Stimulated activated CD4-positive, alpha-beta T cell treated with anti-CD3 and anti-CD28 coated beads, Interleukin-4, amount 100 ng/mL, for 4 hours (primary cell): ENCODE measurements at places on chromosomes 3 and 15.

GRCh38 chr3:141050576-141051442 lies at the start of gene SPSB4:
SPSB4 (plus strand) TSS chr3:141051347; CDS start chr3:141066105, 14,758 bp downstream.
- DNase-seq, result no peak

- DNase-seq, result no peak
Measured at GRCh38 chr15:58501636-58502188, 69.9 kb downstream of the LIPC start.

DNA sequence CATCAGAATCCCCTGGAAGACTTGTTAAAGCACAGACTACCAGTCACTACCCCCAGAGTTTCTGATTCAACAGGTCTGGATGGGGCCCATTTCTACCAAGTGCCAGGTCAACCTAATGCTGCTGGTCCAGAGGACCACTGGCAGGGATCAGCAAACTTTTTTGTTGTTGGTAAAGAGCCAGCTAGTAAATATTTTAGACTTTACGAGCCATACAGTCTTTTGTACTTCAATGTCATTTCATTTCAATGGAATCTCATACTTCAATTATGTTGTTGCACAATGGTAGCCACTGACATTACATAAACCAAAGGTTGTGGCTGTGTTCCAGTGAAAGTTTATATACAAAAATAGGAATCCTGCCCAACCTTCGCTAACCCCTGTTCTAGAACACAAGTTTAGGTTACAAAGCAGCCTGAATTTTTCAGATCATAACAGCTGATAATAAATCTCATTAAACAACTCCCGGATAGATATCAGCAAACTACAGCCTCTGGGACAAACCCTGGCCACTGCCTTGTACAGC lies 28.7 kb downstream of the ULK4 start:
- no peak for DNase-seq

- no peak for DNase-seq
Measured at GRCh38 chr3:53800041-53800906, 45.9 kb downstream of the CHDH start.

GRCh38 chr15:76189106-76189505 lies 122.2 kb downstream of the ETFA start:
- DNase-seq, result no peak

GRCh38 chr15:80159811-80160569 lies 7.2 kb downstream of the FAH start:
- DNase-seq, result no peak

- no peak for DNase-seq
Measured at GRCh38 chr15:71392861-71393283, 277.6 kb downstream of the THSD4 start.

GRCh38 chr3:73364517-73364916 lies 260.2 kb downstream of the PDZRN3 start:
- no peak for DNase-seq

DNA sequence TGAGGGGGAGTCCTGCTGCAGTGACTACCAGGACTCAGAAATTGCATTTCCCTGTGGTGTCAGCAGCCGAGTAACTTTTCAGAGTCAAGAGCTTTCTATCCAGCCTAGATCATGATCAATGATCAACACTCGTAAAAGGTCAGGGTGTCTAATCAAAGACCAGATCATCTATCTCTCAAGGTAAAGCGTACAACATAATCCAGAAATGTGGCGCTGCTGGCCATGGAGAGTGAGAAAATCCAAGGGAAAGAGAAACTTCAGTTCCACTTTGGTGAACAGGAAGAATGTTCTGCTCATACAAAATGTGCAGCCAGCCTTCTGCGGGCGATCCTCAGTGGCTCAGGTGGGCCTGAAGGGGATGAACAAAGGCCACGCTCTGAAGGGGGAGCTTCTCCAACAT lies 1005.8 kb upstream of the NR2F2 start:
- DNase-seq, result no peak

DNA sequence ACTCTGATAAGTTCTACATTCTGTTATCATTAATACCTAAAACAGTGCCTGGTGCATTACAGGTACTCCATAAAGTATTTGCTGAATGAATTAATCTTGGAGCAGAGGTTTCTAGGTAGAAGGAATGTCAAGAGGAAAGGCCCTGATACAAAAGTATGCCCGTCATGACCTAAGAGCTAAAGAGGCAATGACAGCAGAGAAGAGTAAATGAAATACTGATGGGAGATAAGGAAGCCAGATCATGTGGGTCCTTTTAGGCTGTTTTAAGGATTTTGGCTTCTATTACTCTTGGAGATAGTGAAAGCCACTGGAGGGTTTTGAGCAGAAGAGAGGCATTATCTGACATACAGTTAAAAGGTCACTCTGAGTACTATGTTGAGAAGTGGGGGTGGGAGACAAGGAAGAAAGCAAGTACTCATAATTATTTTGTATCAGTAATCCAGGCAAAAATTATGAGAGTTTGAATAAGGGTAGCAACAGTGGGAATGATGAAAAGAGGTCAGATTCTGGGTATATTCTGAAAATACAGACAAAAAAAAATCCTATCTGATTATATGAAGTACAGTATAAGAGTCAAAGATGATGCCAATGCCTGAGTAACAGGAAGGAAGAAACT lies 48.3 kb downstream of the DENND4A start:
- no peak for DNase-seq

- no peak for DNase-seq
Measured at GRCh38 chr15:98547741-98548138, 100.6 kb upstream of the IGF1R start.

DNA sequence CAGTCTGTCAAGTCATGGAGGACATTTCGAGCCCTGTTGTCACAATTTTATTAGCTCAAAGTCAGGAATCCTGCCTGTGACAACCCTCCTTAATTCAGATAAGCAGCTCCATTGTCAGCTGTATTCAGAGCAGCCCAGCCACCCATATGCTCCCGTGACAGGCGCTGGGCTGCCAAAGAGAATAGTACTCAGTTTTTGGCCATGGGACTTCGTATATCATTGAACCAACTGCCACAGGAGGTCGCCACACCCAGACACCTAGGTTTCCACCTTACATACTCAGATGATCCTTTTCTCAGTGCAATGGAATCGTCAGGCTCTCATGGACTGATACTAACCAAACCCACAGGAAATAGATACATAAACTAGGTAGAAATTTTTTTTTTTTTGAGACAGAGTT lies 100.2 kb downstream of the C3orf70 start:
- no peak for DNase-seq

GRCh38 chr3:39234651-39235050 lies 42.3 kb upstream of the XIRP1 start:
- DNase-seq, result no peak

DNA sequence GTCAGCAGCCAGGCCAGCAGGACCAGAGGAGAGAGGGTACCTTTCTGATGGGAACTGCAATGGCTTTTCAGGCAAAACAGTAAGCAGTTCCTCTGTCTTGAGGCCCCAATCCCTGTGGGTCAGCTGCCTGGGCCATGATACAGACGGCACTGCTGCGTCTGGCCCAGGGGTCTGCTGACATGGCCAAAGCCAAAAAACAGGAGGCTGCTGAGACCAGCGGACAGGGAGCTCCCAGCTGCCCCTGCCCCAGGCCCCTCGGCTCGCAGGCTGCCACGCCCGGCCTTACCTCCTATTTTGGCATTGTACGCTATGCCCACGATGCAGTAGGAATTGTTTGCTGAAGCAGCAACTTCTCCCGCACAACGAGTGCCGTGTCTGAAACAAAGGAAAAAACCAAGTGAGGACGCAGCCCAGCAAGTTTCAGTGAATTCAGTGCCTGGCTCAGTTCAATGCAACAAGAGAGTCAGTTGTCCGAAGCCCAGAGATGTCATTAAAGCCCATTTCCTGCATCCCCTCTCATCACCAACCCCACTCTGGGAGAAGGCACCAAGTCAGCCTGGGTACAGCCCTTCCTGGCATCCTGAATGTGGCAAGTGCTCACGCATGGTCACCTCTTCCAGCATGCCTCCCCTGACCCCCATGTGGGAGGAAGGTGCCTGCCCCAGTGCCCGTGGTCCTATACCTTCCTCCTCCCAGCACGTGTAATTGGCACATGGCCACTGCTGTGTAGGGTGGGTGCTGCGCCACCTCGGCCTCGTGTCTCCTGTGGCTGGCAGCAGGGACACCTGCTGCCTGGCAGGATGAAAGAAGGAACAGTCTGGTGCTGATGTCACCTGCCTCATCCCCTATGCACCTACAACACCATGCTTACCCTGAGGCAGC lies 61.7 kb downstream of the PCSK6 start:
- DNase-seq, result no peak

- no peak for DNase-seq
Measured at GRCh38 chr15:68697711-68698690, 119.2 kb downstream of the CORO2B start.

- no peak for DNase-seq
Measured at GRCh38 chr15:31049682-31050615, 51.6 kb downstream of the TRPM1 start.

GRCh38 chr3:166243511-166243910 lies 406.3 kb upstream of the BCHE start:
- DNase-seq, result no peak

- DNase-seq, result no peak
Measured at GRCh38 chr3:57956119-57956832, 51.9 kb upstream of the FLNB start.

- no peak for DNase-seq
Measured at GRCh38 chr3:54506603-54507002, 384.3 kb downstream of the CACNA2D3 start.

DNA sequence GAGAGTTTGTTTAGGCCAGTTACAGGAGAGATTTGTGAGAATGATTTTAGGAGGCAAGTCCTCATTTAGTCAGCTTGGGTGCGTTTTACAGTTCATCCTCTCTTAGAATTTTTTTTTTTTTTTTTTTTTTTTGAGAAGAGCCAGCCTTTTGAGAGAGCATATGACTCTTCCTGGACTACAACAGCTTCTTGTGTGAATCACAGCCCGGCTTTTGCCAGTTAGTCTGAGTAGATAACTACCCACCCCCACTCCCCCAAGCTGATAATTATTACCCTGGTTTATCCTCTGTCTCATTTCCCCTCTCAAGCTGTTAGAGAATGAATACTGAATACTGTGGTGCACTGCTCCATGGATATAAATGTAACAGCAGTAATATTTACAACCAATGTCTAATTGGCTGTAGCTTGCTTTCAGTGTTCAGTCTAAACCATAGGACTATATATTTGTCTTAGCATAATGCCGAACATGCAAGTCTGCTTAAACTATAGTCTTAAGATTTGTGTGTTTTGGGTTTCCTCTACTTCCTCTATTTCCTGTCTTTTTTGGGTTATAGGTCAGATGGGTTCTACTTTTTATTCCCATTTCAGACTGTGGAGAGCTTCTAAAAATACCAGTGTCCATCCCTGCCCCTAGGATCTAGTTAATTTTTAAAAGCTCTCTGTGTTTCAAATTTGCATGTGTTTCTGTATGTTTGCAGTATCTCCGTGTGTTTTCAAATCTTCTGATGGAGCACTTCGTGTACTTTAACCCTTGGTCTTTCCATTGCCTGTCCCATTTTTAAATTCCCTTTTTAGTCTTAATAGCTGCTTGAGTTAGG lies 8.0 kb downstream of the CHD2 start:
- peak; percentile 58 for DNase-seq

DNA sequence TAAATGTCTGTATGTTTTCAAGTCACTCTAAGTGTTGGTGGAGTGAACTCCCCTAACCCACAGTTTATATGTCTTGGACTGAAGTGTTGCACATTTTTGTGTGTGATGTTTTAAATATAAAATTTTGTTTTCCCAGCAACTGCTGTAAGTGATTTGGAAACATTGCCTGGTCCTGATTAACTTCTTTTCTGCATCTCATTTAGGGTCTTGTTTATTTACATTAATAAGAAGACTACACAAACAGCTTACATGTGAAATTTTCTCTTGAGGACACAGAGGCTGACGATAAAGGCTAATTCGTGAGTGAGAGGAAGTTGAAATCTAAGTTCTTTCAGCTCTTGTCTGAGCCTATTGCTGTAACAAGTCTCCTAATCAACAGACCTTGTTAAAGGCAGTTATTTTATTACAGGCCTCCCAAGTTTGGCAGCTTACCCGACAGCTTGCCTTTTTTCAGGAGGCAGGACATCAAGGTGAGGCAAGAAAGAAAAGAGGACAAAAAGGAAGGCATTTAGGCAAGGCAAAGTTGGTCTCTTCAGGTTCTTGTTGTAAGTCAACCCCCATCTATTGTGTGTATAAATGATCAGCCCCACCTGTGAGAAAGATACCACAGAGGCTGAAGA lies 177.7 kb upstream of the NR2E3 start:
- DNase-seq, result no peak

- no peak for DNase-seq
Measured at GRCh38 chr3:197495499-197495898, 60.3 kb downstream of the BDH1 start.

- DNase-seq, result no peak
Measured at GRCh38 chr3:144273601-144274000, 302.0 kb downstream of the DIPK2A start.

- DNase-seq, result no peak
Measured at GRCh38 chr3:162192340-162193029, 695.9 kb downstream of the OTOL1 start.

- no peak for DNase-seq
Measured at GRCh38 chr3:127991251-127991650, 61.0 kb upstream of the SEC61A1 start.

- DNase-seq, result no peak
Measured at GRCh38 chr3:52352566-52352965, 36.4 kb downstream of the DNAH1 start.

- DNase-seq, result no peak
Measured at GRCh38 chr15:73326157-73326556, 42.6 kb downstream of the HCN4 start.

GRCh38 chr15:48798319-48798718 lies 12.6 kb downstream of the CEP152 start:
- DNase-seq, result no peak

- DNase-seq, result no peak
Measured at GRCh38 chr3:50207359-50208042, 2.4 kb downstream of the SLC38A3 start.

- DNase-seq, result no peak
Measured at GRCh38 chr3:55591888-55592287, 104.8 kb upstream of the WNT5A start.

DNA sequence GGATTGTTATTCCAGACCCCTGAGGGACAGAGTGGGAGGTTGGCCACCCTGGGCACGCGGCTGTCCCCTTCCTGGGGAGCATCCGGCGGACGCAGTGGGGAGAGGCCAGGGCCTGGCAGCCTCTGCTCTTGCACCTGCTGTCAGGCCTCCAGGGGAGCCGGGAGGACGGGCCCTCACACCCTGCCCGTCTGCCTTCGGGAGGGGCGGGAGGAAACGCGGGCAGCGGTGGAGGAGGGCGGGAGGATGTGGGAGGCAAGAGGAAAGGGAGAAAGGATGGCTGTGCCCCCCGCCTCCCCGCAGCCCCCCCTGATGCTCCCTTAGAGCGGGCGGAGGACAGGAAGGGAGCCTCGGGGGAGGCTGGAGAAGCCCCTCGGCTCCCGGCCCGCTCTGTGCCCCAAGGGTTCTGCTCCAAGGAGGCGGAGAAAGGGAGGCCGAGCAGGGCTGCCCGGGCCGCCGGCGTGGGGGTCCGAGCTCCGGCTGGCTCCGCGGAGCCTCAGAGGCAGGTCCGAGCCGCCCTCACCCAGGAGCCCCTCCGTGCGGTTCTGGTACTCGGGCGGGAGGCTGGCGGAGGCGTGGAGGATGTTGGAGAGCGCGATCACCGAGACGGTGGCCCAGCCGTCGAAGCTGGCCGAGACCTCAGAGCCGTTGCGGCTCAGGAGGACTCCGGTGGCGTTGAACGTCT lies 40.9 kb downstream of the MUC20 start:
- no peak for DNase-seq
